Inflammatory macrophage treated with lipopolysaccharide for 4 hours (primary cell): ENCODE measurements at places on chromosomes 6 and 20.

DNA sequence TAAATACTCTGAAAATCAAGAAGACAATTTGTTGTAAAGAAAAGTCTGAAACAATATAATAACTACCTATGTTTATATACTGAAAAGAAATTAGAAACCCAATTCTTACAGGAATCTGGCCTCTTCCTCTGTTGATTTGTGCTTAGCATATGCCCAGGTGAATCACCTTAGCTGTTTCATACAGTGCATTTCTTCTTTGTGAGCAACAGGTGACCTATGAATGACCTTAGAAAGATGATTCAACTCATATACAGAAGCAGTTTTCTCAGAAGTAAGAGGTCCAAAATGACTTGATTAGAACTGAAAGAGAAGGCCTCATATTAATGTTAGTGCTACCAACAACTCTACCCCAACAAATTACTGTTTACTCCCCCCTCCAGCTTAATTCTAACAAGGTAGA, 419.5 kb upstream of the ID4 start:
- no peak for DNase-seq

DNA sequence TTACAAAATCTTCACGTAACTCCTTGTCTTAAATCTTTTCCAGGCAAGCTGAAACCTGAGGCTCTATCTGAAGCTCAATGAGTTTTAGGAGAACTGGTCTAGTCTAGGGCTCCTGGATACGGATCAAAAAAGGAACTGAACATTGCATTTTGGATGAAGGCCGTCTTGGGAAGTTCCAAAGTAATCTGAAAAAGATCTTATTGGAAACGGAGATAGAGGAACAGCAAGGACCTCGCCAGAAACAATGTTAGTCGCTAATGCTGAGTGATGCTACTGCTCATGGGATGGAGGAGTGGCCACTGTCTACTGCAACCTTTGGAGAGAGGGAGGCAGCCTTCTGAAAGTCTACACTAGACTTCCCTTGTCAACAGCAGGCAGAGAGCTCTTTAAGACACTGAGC, 91.4 kb upstream of the ATXN1 start:
- peak; percentile 35 for DNase-seq

GRCh38 chr20:34305333-34306230, 2.4 kb upstream of the AHCY start:
- DNase-seq: no peak

DNA sequence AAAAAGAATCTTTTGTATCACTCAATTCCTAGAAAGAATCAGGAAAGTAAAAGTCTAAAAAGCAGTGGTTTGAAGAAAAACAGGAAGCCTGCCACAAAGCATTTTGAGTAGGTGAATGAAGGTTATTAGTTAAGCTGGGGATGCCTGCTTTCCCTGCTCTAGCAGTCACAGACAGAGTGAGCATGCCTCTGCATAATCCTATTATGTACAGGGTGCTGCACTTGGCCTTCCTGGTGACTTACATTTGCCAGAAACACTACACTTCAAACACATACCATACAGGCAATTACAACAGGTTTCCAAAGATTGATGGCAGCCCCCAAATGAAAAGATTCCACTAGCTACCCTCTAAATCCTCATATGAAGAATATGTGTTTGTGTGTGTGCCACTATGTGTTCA, 130.8 kb downstream of the TPBG start:
- no peak for DNase-seq

DNA sequence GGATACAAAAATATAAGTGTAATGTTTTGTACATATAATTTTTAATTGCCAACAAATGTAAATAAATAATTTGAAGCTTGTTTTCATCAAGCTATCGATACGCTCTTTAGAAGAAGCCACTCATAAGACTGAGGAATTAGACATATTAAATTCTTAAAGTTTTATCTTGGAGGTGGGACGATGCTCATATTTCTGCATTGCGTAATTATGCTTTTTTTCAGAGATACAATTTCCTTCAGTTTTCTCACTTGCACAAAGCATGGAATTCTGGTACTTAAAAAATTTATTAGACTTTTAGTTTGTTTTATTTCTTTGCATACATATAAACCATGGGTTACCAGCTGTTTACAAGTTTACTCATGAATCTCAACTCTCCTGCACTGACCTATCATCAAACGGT, 980.0 kb downstream of the EYS start:
- DNase-seq: no peak

GRCh38 chr6:68575765-68576439, 59.2 kb upstream of the ADGRB3 start:
- no peak for DNase-seq

GRCh38 chr6:104699593-104700329, 160.0 kb downstream of the HACE1 start:
- DNase-seq: no peak

GRCh38 chr20:48821261-48821920, 6.4 kb downstream of the PREX1 start:
- no peak for DNase-seq

GRCh38 chr20:60257671-60258070, 299.4 kb downstream of the CDH26 start:
- DNase-seq: no peak

GRCh38 chr6:5337573-5337972, 76.3 kb downstream of the FARS2 start:
- no peak for DNase-seq

- DNase-seq: no peak
Observed at GRCh38 chr6:11609324-11610071, 71.9 kb downstream of the TMEM170B start.

GRCh38 chr6:24752917-24753492, 21.7 kb upstream of the GMNN start:
- no peak for DNase-seq

DNA sequence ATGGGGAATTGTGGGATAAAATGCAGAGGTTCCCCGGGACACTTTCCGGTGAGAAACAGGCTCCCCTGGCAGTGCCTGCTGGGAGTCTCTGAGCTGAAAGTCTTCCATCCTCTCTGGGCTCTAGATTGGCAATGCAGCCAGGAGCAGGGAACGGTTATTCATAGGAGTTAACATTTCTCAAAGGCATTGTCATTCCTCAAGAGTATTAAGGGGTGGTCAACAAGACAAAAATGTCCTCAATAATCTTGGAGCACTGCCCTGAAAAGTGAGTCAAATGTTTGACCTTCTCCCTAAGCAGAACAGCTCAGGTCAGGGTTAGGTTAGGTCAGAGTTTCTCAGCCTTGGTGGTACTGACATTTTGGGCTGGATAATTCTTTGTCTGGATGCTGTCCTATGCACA, 13.2 kb downstream of the BPIFB1 start:
- DNase-seq: no peak

GRCh38 chr6:71544906-71545305, 256.3 kb downstream of the OGFRL1 start:
- no peak for DNase-seq

DNA sequence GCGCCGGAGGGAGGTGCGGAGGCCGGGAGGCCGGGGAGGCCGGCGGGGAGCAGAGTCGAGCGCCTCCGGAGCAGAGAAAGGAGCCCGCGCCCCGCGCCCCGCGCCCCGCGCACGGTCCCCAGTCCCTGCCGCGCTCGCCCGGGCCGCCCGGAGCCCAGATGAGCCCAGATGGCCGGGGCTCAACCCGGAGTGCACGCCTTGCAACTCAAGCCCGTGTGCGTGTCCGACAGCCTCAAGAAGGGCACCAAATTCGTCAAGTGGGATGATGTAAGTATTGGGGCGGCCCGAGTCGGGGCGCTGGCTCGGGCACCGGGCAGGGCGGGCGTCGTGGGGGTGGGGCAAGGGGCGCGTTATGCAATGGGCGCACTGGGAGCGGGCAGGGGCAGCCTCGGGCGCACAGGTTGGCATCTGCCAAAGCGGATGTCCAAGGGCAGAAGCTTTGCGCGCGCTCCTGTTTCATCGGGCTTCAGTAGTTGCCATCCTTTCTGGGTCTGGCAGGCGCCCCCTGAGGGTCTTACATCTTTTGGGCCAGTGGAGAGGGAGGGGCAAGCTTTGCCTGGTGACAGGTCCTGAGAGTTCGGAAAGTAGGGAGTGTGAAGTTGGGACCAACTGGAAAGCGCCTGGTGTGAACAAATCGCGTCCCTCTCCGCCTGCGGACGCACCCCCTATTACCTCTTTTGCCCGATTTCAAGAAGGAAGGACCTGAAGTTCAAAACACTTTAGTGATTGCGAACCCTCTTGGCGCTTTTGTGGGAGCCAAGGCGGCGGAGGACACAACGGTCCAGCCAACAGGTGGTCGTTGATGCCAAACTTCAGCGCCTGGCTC, 631 bp downstream of the PLCB1 start:
- peak; percentile 23 for DNase-seq

- no peak for DNase-seq
Observed at GRCh38 chr6:170375661-170376060, 69.1 kb downstream of the FAM120B start.

GRCh38 chr6:144408161-144408560, 123.0 kb downstream of the UTRN start:
- DNase-seq: no peak

GRCh38 chr6:129774697-129775447, 64.9 kb upstream of the ARHGAP18 start:
- DNase-seq: peak; percentile 71

DNA sequence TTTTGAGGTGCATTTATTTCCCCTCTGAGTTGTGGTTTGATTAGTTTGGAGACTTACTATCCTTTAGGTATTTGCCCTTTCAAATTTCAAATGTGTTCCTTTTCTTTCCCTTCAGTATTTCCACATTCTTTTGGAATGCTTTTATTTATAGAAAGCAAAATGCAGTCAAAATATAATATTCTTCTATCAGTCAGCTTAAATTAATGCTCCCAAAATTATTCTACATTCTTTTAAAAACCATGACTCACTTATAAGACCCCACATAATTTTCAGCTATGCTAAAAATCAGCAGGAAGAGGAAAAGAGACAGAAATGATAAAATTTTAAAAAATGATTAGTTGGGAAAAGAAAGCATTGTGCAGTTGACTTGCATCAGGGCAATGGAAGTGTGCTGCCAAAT, 180.0 kb upstream of the SMLR1 start:
- no peak for DNase-seq
